ENCODE measurements at places on chromosomes 7 and 10. TPM values are rescaled to one million over a fixed set of nuclear protein-coding genes. Genes with fewer than 3 reads are reported as not detected.

Gene PRKAR1B
- total RNA-seq = 22.0 TPM

Gene UTF1
- total RNA-seq = not detected

Gene NPVF
- not detected for total RNA-seq

Gene OR2A1
- 0.17 TPM for total RNA-seq

Gene DNA2
- total RNA-seq = 10.3 TPM

Gene AKR1C8
- not detected for total RNA-seq

Gene ACTL6B
- not detected for total RNA-seq

Gene AKR1B15
- total RNA-seq = not detected

Gene PTPRN2
- total RNA-seq = 0.33 TPM

Gene KCNH2
- total RNA-seq = not detected

Gene ZFAND2A
- 20.8 TPM for total RNA-seq

Gene ANXA8L1
- total RNA-seq = 423 TPM

Gene PAX4
- total RNA-seq = not detected

Gene CARD11
- 2.2 TPM for total RNA-seq

Gene FOXP2
- not detected for total RNA-seq

Gene ELAPOR2
- 24.3 TPM for total RNA-seq

Gene ARL5B
- 21.8 TPM for total RNA-seq

Gene PLCE1
- 2.2 TPM for total RNA-seq

Gene MET
- 112 TPM for total RNA-seq

Gene CAV2
- total RNA-seq = 385 TPM

Gene EVX1
- total RNA-seq = not detected

Gene ATOH7
- total RNA-seq = not detected

Gene NUTM2A
- 0.54 TPM for total RNA-seq

Gene ERVW-1
- not detected for total RNA-seq

Gene CD36
- total RNA-seq = not detected

Gene PARP12
- total RNA-seq = 14.5 TPM

Gene PRF1
- total RNA-seq = not detected

Gene FAM25C
- not detected for total RNA-seq
